ENCODE measurements at places on chromosomes 7 and 10.

GRCh38 chr10:137031-137430 is 1.8 kb downstream of the ZMYND11 start:
- peak; percentile 44 for DNase-seq

DNA sequence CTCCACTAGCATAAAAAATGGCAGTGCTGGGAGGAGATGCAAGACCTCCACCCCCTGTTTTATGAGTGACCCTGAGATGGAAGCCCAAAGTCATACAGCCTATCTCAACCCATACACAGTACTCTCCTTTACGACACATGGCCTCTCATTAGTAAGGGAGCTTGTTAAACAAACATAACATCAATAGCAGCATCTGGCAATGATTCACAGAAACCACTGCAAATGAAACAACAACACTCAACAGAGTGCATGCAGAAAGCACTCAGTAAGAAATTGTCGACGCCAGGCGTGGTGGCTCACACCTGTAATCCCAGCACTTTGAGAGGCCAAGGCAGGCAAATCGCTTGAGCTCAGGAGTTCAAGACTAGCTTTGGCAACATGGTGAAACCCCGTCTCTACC is 27.5 kb upstream of the FIGNL1 start:
- DNase-seq, result no peak

DNA sequence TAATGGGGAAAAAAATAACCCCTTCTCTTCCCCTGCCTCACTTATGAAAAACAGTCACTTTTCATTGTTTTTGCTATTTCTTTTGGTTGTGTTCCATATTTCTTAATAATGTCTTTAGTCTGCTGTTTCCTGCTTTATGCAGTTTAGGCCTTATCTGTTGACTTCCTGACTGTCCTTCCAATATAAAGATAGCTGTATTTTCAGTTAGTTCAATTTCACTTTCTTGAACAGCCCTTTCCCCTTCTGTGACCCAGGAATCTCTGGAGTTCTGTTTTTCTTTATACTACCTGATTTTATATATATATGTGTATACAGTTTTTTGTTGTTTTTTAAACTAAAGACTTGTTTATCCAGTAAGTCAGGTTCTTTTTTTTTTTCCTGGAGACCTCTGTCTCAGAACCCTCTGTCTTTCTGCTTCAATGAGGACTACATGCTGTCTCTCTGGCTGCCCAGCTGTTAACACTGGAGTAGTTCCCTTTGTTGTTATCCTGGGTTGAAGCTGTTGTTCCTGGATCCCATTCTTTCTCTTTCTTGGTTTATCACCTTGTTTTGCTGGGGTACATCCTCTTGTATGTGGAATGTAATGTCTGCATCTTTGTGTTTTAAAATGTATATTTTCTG is 87.2 kb downstream of the GSDME start:
- no peak for DNase-seq

DNA sequence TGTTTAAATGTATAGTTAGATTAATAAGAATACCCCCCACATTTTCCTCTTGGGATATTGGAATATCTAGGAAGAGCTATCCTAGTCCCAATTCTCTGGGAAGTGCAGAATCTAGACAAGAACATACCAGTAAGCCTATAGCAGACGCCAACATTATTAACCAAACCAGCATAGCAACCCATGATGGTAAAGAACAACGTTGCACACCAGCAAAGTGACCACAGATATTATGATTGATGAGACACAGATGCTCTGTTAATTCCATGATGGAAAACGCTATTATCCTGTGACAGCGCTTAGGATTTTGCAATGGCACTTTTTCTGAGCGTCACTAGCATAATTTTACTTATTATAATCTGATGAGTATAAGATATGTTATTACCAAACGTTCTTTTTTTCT is 603.1 kb upstream of the PCDH15 start:
- no peak for DNase-seq

- DNase-seq, result no peak
These were observed 32.9 kb upstream of the RAPGEF5 start for GRCh38 chr7:22389892-22390291.

GRCh38 chr7:124130-124949 is 68.0 kb upstream of the FAM20C start:
- DNase-seq, result no peak

GRCh38 chr10:6054884-6055283 is 7.3 kb downstream of the IL2RA start:
- no peak for DNase-seq

DNA sequence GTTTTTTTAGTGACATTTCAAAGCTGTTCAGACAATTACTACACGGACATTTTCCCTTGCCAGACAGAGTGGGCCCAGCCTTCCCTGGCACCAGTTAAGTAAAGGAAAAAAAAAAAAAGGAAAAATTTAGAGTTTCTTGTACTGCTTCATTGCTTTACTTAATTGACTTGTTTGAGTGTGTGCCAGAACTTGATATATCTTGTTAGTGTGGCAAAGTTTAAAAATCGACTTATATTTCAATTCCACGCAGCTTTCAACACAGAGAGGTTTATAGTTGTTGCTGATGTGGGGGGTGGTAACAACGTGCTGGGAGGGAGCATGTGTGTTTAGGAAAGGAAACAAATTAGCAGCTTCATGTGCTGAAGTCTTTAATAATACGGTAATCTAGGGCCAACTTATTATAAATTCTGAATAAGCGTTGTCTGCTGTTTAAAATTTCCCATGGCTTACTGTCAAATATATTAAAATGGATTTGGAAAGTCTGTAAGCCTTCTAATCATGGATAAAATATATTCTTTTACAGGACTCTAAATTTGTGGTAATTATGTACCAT is 1104.6 kb downstream of the SORCS3 start:
- no peak for DNase-seq

DNA sequence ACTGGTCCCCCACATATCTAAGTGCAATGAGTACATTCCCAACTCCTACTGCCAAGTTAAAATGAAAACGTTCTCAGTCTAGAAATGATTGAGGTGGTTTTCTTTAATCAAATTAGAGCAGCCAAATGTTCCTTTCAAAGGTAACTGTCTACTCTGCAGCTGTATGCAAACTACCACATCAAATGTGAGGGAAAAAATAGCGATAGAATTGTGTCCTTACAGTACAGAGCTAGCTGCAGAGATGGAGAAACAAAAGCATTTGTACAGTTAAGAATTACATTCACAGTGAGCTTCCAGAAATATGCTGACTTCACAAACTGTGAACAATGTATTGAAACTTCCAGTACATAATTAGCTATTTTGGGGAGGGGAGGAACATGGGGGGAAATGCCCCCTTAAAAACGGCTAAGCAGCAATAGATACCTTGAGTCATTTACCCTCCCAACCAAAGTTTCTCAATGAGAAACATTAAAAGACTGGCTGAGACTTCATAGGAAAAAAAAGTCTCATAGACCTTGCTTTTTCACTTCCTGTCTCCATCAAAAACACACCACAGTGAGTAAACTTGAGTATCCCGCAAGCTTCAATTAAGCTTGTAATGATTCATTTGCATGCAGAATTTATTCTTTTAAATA is 22.9 kb downstream of the CDK6 start:
- DNase-seq, result no peak

DNA sequence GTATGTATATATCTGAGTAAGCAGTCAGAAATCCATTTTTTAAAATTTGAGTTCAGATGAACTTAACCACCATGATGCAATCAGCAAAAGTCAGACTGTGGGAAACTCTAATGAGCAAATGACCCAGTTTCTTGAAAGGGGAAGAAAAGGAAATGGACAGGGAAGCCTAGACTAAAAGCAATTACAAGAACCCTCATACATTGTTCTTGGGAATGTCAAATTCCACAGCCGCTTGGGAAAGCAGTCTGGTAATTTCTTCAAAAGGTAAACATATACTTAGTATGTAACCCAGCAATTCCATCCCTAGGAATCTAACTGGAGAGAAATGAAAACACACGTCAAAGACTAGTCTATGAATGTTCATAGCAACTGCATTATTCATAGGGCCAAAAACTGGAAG is 16.4 kb upstream of the FOXK1 start:
- no peak for DNase-seq

- DNase-seq, result no peak
These were observed 23.3 kb upstream of the CNPY1 start for GRCh38 chr7:155569681-155570080.

DNA sequence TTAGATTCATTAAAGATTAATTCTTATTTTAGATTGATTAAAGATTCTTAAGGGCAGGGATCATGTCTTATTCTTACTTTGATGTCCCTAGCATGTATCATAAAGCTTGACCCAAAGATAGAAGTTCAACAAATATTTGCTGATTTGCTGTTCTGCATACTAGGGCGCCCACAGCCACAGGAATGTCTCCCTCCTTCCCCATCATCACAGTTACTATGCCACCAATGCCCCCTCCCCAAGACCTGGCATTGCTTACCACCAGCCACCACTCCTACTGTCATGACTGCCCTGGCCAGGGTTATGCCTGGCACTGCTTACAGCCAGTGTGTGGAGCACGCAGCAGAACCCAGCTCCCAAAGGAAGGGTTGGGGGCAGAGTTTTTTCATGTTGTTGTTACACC is 86.7 kb upstream of the AGK start:
- DNase-seq, result no peak

DNA sequence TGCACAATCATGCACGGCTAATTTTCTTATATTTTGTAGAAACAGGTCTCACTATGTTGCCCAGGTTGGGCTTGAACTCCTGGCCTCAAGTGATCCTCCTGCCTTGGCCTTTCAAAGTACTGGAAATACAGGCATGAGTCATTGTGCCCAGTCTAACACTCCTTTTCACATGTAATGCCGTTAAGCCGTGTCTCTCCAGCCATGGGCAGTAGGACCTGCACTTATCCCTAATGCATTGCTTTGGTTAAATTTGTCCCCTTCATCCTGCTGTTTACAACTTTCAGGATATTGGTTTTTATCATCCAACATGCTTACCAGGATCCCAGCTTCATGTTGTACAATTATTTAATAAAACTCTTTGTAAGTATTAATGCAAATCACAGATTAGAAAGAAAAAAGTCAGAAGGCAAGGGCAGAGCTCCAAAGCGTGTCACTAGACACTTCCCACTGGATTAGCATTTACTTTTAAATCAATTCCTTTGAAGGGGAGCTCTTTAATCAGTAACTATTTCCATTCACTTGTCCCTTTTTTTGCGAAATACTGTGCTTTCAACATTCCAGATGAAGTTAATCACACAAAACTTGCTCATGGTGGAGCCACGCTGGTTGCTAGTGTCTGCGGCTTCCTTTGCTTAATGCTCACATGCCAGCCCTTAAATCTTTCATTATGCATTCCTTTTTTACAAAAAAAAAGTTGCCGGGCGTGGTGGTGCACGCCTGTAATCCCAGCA is 256.0 kb upstream of the AUTS2 start:
- no peak for DNase-seq

GRCh38 chr10:27569946-27570345 is 65.8 kb downstream of the RAB18 start:
- no peak for DNase-seq

Data from activated CD4-positive, alpha-beta T cell treated with anti-CD3 and anti-CD28 coated beads, Interleukin-2, amount 50 U/mL, for 1 hour (primary cell).